HT1080 (cell line): ENCODE measurements at places on chromosomes 2 and 18.
A peak's percentile ranks its signal among the peaks of the same experiment; 100 is the strongest.

DNA sequence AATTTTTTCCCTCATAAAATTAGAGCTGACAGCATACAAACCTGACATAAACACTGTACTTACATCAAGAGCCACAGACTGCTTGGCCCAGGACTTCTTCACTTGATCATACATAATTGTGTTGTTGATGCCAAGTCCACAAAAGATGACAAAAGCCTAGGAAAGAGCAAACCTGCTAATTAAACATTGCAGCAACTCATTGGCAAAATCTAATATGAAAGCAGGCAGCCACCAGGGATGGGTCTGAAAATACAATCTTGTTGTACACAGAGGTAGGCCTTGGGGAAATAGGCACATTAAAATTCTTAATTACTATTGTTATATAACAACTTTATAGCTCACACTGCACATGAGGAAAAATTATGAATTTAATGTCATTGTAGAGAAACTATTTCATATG lies 255.8 kb downstream of the PDE11A start:
- no peak for DNase-seq

DNA sequence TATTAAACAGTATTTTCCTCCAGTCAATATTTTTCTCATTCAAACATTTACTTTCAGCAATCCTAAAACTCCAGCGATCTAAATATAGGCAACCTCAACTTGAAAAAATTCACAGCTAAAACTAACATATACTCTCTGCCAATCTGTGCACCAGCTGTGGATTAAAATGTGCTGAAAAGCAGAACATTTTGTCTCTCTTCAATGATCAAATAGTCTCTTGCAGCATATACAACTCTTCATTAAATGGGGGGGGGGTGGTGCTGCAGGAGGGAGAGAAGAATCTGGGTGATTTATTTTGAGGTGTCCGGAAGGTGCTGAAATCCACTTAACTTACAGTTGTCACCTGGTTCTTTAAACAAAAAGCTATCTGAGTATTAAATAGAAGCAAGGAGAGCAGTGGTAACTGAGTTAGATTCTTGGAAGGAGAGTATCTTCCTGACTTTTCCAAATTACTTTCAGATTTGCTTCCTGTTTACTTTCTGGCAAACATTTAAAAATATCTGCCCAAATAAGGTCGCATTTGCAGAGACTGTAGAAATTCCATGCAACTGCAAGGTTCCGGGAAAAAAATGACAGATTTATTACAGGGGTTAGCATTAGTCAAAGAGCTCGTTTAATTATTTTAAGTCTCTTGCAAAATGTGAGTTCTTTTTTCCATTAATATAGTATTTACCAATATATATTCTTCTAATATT lies 904.7 kb upstream of the ACVR2A start:
- DNase-seq: no peak

DNA sequence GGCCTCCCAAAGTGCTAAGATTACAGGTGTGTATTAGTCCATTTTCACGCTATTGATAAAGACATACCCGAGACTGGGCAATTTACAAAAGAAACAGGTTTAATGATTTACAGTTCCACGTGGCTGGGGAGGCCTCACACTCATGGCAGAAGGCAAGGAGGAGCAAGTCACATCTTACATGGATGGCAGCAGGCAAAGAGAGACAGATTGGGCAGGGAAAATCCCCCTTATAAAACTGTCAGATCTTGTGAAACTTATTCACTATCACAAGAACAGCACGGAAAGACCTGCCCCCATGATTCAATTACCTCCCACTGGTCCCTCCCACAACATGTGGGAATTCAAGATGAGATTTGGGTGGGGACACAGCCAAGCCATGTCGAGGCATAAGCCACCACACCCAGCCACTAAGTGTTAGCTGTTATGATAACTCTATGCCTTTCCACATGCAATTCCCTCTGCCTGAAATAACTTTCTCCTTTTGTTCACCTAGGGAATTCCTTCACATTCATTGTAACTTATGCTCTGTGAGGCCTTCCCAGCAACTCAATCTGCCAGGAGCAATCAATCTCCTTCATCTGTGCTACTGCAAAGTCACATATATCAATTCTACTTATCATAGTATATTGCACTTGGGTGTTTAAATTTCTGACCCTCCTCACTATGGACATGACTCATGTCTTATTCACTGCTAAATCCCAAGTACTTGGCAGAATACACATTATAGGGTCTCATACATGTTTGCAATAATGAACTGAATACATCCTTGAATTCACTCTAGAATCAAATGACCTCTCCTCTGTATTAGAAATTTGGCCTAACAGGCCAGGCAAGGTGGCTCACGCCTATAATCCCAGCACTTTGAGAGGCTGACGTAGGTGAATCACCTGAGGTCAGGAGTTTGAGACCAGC lies 7.4 kb downstream of the MCEE start:
- DNase-seq: peak; percentile 30

DNA sequence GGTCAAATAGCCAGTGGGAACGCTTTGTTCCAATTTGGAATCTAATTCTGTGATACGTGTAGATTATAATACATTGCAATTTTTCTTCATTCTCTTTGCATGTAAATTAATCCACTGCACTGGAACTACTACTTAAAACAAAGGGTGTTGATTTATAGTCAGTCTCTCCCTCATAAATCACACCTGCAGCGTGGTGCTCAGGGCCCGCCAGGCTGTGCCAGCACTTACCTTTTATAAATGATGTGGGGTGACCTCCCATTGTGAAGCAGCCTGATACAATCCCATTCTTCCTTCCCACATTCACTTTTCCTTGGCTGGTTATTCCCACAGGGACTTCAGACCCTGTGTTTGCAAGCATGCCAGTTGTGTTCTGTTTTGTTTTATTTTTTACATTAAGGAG lies 302.3 kb upstream of the ID2 start:
- DNase-seq: no peak

- DNase-seq: no peak
Measured at GRCh38 chr2:192437653-192438052, 242.9 kb upstream of the TMEFF2 start.

GRCh38 chr18:56884511-56884910 lies 233.4 kb downstream of the WDR7 start:
- no peak for DNase-seq

- no peak for DNase-seq
Measured at GRCh38 chr2:240141736-240142135, 1.3 kb upstream of the OTOS start.

DNA sequence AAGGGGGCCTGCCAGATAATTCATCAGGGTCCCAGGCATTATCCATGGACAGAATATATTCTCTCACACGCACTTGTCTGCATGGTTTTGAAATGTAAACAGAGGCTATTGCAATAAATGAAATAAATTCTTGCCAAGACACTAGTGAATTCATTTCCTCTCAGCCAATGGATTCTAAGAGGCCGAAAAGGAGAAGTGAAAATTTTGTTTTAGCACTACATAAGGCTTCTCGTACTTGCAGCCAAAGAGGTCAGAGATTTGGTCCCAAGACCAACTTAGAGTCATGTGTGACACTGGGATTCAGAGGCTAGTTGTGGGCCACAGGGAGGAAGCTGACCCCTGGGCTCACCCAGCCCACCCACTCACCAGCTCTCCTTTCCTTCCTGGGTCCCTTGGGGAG lies 184.1 kb upstream of the GLI2 start:
- DNase-seq: no peak

- DNase-seq: peak; percentile 78
Measured at GRCh38 chr2:46748735-46749531, 166.7 kb downstream of the MCFD2 start.

DNA sequence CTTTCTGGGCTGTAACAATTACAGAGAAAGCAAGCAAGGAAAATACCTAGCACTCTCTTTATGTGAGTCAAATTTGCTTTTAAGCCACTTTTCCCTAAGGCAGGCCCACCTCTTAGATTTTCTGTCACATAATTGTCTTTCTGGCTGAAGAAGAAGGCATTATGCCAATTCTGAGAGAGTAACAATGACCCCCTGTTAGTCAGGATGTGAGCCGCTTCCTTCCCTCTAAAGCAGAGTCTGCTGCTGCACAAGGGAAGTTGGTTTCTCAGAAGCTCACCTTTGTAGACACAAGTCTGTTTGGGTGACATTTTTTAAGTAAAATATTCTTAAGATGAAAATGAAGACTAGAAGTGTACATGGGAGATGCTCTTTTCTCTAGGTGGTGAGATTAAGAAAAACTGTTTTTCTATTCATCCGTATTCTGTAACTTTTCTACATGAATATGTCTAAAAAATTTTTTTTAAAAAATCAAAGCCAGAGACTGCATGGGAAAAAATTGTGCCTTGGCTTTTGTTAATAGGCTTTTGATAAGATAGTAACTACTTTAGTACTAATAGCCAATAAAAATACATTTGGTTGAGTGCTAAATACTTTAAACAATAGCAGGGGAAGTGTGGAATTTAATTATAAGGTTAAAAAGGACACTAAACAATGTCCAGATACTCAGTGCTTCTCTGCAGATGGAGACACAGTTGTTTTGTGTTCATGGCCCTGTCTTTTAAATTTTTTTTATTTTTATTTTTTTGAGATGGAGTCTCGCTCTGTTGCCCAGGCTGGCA lies 33.4 kb upstream of the VPS54 start:
- peak; percentile 78 for DNase-seq

DNA sequence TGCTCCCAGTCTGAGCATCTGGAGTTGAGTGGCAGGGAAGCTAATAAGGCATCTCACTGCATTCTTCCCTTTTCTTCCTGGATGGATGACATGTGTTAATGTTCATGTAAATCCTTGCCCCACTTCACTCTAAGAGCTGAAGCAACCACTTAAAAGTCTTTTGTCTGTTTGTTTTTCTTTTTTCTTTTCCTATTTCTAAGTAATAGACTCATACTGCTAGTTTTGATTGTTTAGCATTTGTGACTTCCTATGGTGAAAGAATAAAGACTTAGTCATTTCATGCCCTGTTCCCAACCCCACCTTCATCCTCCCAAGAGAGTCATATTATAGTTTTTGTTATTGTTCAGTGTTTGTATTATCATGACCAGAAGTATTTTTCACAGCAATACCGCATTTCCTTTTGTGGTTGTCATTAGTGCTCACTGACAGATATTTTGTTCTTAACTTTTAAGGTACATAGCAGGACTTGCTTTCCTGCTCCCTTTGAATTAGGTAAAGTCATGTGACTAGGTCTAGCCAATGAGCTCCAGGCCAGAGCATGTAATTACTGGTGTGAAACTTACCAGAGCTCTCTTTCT lies 18.1 kb upstream of the SPP2 start:
- peak; percentile 90 for DNase-seq

DNA sequence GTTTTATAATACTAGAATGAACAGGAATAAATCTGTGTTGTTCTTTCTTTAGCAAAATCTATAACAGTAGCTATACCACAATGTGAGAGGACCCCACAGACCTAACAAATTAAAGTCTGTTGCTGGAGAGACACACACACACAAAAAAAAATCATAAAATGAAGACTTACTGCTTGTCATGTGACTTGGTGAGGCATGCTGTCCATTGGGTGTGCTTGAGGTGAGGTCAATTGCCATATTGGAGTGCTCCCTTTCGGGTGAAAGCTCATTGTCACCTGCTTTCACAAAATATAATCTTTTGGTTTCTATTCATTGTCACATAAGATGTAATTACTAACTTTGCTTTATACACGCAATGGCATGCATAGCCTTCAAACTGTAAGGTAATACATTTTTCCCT lies 3.9 kb downstream of the IKZF2 start:
- DNase-seq: no peak

- DNase-seq: no peak
Measured at GRCh38 chr2:85905891-85906290, 17.1 kb upstream of the ST3GAL5 start.

GRCh38 chr2:71801556-71801955 lies 346.1 kb downstream of the CYP26B1 start:
- no peak for DNase-seq

- no peak for DNase-seq
Measured at GRCh38 chr2:65081232-65081685, 25.0 kb downstream of the CEP68 start.

GRCh38 chr2:38835990-38836389 lies 39.7 kb downstream of the DHX57 start:
- DNase-seq: no peak

GRCh38 chr2:69013840-69014821 lies 1.2 kb downstream of the ANTXR1 start:
- peak; percentile 50 for DNase-seq

DNA sequence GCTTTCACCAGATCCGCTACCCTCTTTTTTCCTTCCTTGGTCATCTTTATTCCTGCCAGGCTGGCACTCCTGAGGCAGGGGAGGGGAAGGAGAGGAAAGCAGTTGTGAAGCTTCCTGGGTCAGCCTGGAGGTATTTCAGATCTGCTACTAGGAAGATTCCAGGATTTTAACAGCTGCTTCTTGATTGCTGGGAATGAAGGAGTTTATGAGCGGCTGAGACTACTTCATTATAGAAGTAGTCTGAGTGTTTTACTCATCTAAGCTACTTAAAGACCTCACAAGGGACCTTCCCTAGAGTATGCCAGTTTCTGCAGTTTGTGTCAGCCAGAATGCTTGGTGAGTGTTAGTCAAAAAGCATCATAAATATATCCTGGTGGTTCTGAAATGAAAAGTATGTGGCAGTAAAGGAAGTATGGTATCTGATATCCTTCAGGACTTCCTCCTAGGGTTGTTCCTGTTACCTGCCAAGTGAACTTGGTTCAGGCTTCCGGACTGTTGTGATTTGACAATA lies 1.9 kb downstream of the TANC1 start:
- no peak for DNase-seq

DNA sequence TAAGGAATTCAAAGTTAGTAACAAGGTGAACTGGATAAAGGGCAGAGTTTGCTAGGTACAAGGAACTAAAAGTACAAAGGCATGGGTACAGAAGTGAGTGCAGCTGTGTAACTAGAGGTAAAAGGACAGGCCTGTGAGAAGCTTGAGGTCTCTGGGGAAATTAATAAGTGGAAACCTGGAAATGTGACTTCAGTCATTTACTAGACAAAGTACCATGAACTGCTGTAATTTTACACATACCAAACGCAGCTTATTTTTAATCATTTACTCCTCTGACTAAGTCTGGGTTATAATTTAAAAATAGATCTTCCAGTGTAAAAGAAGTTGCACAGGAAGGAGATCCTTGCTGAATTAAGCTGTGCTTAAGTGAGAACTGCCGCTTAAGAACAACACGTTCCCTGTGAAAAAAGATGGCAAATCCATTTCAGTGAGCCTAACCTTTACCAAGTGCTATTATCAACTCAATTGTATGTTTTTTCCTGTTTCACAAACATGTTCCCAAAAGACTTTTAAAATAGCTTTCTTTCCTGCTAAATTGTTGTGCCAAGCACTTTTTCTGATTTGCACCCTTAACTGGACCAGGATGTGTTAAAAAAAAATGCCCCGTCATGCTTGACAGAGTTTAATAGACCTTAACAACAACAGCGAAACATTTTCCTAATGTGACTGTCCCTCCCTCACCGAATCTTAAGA lies 44.3 kb downstream of the CALCRL start:
- DNase-seq: no peak

DNA sequence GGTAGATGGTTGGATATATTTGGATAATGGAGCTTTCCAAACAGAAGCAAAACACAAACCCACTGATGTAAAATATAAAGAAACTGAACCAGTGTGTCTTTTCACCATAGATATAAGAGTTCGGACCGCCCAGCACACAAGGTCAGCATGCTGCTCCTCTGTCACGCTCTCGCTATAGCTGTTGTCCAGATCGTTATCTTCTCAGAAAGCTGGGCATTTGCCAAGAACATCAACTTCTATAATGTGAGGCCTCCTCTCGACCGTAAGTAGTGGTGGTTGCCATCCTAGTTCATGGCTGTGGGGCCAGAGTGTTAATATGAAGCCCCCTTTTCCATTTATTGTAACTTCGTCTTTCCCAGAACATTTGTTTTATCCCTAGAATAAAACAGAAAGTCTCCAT lies 125.2 kb upstream of the LYPD6 start:
- DNase-seq: no peak

- no peak for DNase-seq
Measured at GRCh38 chr2:56801770-56802169, 618.0 kb downstream of the CCDC85A start.
